ENCODE measurements at places on chromosomes 7 and 10. TPM values are rescaled to one million over a fixed set of nuclear protein-coding genes. Genes with fewer than 3 reads are reported as not detected.

C10orf71 gene
- total RNA-seq: not detected

SPDYE8 gene
- total RNA-seq: not detected

CTTNBP2 gene
- 5.4 TPM for total RNA-seq

ZNF467 gene
- total RNA-seq: 11.3 TPM

GRCh38 chr7:150369748-150370501 lies 1.3 kb downstream of the REPIN1 start:
- no peak for DNase-seq
- H3K4me1 ChIP-seq: peaks cover 24% of the 10 kb centered on the region
- H3K4me3 ChIP-seq: peak overlapping the region; percentile 76
- peak overlapping the region; percentile 98 for H3K27ac ChIP-seq

DNA sequence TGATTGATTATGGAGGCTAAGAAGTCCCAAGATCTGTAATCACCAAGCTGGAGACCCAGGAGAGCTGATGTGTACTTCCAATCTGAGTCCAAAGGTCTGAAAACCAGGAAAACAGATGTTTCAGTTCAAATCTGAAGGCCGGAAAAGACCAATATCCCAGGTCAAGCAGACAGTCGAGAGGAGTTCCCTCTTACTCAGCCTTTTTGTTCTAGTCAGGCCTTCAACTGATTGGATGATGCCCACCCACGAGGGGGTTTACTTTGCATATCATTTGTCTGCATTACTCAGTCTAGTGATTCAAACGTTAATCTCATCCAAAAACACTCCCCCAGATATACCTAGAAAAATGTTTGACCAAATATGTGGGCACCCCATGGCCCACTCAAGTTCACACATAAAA lies 7.4 kb upstream of the ARID5B start:
- no peak overlapping the region for H3K27ac ChIP-seq
- no peaks in the 10 kb centered on the region for H3K36me3 ChIP-seq
- no peak for DNase-seq
- H3K4me3 ChIP-seq: no peak overlapping the region
- H3K4me1 ChIP-seq: peaks cover 27% of the 10 kb centered on the region

DNA sequence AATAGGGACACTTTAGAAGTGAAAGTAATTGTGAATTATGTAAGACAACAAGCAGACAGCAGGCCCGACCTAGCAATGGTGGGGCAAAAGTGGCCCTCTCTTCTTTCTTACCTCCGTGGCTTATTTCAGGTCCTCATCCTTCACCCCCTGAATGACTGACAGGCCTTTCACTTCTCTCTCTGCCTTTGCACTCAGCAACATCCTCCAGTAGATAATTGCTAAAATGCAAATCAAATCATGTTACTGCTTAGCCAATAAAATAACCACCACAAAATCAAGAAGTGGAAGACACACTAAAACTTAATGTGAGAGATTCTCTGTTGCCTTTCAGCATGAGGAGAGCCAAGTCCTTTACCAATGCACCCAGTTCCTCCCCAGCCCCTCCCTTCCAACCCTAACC lies 274.6 kb upstream of the ZNF32 start:
- H3K36me3 ChIP-seq: no peaks in the 10 kb centered on the region

Data from HCT116 (cell line).